ENCODE measurements at places on chromosomes 13 and 19.
A peak's percentile ranks its signal among the peaks of the same experiment; 100 is the strongest.

GRCh38 chr13:111480976-111481375 is 160.5 kb downstream of the TEX29 start:
- no peak for DNase-seq

- DNase-seq, result no peak
Measured at GRCh38 chr19:54152878-54153524, 6.5 kb downstream of the LENG1 start.

DNA sequence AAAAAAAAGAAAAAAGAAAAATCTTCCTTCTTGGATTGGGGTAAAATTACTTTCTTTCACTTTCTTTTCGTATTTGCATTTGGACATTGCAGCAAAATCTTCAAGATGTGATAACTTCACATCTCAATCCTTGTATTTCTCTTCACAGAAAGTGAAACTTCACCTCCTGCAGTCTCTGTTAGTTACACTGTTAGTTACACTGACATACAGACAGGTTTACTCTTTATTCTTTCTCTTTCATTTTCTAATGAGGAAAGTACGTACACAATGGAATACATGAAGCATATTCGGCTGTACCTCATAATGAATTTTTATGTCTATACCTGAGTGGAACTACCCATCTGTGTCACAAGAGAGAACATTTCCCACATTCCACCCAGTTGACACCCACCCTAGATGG is 459.1 kb upstream of the GPC6 start:
- DNase-seq, result no peak

DNA sequence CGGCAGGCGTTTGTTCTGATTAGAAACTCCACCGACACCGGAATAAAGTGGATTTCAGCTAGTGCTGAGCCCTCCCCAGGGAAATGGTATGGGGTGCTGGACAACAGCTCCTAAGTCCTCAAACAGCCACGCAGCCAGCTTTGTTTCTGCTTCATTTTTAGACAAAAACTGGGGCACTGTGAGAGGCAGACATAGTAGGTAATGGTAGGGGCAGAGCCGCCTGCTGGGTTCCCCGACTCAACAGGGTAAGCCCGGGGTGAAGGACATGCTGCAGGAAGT is 39.7 kb downstream of the CARS2 start:
- no peak for DNase-seq

GRCh38 chr19:13441810-13442512 is 64.3 kb downstream of the CACNA1A start:
- peak; percentile 90 for DNase-seq

- DNase-seq, result no peak
Measured at GRCh38 chr13:103276775-103277498, 210.7 kb upstream of the SLC10A2 start.

GRCh38 chr19:2500156-2500555 is 24.2 kb downstream of the GADD45B start:
- no peak for DNase-seq
